ENCODE measurements at places on chromosomes 2 and 18. TPM values are rescaled to one million over a fixed set of nuclear protein-coding genes. Genes with fewer than 3 reads are reported as not detected.

Gene FTCDNL1
- 0.52 TPM for total RNA-seq

Gene MTX2
- total RNA-seq, result 54.5 TPM

GRCh38 chr2:169946092-169946491 lies 118.8 kb downstream of the UBR3 start:
- no peak for DNase-seq

GRCh38 chr2:204021290-204022081 lies 84.9 kb downstream of the ICOS start:
- DNase-seq, result no peak

DNA sequence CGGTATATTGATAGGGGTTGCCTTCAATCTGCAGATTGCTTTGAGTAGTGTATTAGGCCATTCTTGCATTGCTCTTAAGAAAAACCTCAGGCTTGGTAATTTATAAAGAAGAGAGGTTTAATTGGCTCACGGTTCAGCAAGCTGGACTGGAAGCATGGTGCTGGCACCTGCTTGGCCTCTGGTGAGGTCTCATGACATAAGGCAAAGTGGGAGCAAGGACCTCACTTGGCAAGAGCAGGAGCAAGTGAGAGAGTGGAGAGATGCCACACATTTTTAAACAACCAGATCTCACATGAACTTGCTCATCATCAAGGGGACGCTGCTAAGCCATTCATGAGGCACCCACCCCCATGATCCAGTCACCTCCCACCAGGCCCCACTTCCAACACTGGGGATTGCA lies 4.9 kb downstream of the MAP3K2 start:
- no peak for DNase-seq

Gene IL1B
- 67.5 TPM for total RNA-seq

- no peak for DNase-seq
These were observed 576.9 kb downstream of the CMPK2 start for GRCh38 chr2:6288791-6289190.

GRCh38 chr18:51211552-51211951 lies 14.1 kb upstream of the MEX3C start:
- DNase-seq, result peak; percentile 52

- no peak for DNase-seq
These were observed 106.3 kb upstream of the GLI2 start for GRCh38 chr2:120629241-120629895.

Gene HNRNPA3
- 90.2 TPM for total RNA-seq

Gene PRSS56
- total RNA-seq, result not detected

Gene RAB27B
- 13.2 TPM for total RNA-seq

DNA sequence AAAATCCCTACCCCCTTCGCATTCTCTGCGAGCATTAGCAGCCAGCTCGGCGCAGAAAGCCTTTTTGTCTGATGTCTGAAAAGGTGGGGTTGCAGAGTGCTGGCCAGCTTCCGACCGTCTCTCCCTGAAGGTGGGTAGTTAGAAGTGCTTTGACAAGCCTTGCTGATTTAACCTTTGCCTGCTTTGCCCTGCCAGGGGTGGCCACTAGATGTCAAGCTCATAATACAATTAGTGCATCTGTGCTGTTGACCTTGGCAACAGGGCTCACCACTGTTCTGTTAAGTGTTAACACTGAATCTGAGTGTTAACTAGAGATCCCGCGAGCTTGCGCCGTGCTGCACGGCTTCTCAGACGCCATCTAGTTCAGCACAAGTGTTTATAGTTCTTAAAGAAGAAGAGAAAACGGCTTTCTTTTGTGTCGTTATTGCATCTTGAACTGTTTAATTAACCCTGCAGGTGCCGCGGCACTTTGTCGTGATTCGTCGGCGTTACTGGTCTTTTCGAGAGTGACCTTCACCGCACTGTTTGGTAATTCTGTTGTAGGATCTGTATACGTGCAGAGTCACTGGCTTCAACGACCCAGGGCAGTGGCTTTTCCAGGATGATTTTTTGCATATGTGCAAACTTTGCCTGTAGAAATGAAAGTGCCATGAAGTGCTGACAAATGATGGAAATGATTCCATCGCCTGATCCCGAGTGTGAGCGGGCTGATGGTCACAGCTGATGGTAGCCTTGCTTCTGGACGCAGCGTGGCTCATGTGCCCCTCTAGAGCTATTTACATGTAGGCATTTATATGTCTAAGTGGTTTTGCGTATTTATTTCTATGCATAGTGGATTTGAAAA lies 5.5 kb downstream of the SALL3 start:
- DNase-seq, result peak; percentile 27

- no peak for DNase-seq
These were observed 5.6 kb downstream of the SNED1 start for GRCh38 chr2:241003830-241004564.

Gene DHRS9
- total RNA-seq, result 0.22 TPM

- no peak for DNase-seq
These were observed 1.7 kb upstream of the CLUL1 start for GRCh38 chr18:595068-595467.

Gene FAM210A
- 52.7 TPM for total RNA-seq

Gene SKOR2
- not detected for total RNA-seq
